ENCODE measurements at places on chromosomes 3 and 15. TPM values are rescaled to one million over a fixed set of nuclear protein-coding genes. Genes with fewer than 3 reads are reported as not detected.
A peak's percentile ranks its signal among the peaks of the same experiment; 100 is the strongest.

- no peak for DNase-seq
- no peaks in the 10 kb centered on the region for H3K36me3 ChIP-seq
- no peak overlapping the region for H3K4me3 ChIP-seq
- no peaks in the 10 kb centered on the region for H3K4me1 ChIP-seq
- no peak overlapping the region for H3K27ac ChIP-seq
These were observed 74.7 kb downstream of the DPPA2 start for GRCh38 chr3:109241459-109242186.

DNA sequence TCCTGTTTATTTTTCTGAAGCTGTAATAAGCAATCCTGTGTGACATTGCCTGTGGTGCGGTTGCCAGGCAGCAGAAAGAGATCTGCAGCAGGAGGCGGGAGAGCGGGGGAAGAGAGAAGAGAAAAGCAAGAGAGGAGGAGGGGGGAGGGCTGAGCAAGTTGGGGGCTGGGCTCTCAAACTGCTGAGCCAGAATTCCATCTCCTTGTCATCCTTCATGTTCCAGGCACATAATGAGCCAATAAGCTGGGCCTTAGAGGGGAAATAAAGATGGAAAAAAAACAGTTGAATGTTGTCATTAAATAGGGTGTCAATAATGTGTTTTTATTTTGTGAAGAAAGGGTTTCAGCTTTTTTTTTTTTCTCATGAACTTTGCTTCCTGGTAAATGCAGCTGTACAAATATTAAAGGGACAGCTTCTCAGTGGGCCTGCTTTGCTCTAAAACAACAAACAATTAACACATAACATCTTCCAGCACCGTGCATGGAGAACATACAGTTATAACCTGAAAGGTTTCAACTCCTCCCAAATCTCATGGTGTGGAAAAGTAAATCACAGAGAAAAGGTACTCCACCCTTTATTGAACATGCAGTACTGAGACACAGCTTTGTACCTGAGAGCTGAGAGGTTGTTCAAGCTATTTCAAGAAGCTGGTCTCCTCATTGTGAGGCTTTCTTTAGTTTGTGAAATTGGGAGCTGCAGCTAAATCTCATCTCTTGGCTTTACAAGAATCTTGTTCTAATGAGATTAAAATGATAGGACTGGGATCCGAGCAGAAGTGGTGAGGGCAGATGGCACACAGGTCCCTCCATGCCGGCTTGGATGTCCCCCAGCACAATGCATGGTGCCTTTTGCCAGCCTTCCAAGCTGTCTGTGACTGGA is 451.1 kb upstream of the KCNMB2 start:
- H3K27ac ChIP-seq, result peak overlapping the region; percentile 71
- DNase-seq, result peak; percentile 95
- no peaks in the 10 kb centered on the region for H3K27me3 ChIP-seq
- no peaks in the 10 kb centered on the region for H3K36me3 ChIP-seq
- peaks cover 12% of the 10 kb centered on the region for H3K4me1 ChIP-seq

DNA sequence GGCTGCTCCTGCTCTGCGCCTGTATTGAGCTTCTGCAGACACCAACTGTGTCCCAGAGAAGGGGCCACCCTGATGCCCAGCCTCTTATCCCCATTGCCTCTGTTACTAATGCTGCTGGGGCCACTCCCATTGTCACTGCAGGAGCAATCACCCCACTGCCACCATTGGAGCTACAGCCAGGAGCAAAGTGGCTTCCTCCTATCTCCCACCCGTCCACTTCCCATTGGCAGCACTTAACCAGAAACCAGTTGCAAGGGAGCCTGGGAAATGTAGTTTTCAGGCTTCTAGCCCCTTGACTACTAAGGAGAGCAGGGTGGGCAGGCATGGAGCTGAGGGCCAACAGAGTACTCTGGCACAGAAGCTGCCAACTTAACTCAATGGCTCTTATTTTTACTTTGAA is 55.9 kb upstream of the KLF13 start:
- no peaks in the 10 kb centered on the region for H3K36me3 ChIP-seq
- no peak for DNase-seq
- peaks cover 78% of the 10 kb centered on the region for H3K4me1 ChIP-seq
- H3K4me3 ChIP-seq, result no peak overlapping the region
- H3K27me3 ChIP-seq, result no peaks in the 10 kb centered on the region

DNA sequence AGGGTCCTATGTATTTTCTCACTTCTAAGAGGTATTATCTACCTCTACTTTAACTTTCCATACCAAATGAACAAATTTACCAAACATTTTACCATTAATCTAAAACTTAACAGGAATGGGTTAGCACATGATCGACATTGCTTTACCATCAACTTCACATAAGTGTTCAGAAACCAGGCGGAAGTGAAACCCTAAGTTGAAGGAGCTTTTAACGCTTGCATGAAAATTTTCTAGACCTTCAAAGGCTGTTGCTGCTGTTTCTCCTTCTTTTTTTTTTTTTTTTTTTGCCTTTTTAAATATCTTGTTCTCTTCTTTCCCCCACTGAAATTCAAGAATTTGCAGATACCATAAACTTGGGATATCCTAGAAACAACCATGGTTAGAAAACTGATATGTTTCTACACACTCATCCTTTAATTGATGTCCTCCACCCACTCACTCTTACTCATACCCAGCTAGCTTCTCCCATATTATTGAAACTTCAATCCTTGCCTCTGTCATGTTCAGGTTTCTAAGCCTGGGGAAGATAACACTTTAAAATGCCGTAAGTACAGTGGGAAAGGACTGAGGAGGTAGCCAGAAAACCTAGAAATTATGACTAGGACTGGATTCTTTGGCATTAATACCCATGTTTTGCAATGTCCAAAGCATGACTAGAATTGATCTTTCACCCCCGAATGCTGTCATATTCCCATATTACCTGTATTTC is 24.7 kb downstream of the MYO5A start:
- H3K4me1 ChIP-seq, result no peaks in the 10 kb centered on the region
- no peak for DNase-seq
- no peak overlapping the region for H3K4me3 ChIP-seq
- H3K27me3 ChIP-seq, result no peaks in the 10 kb centered on the region
- H3K27ac ChIP-seq, result no peak overlapping the region
- H3K36me3 ChIP-seq, result no peaks in the 10 kb centered on the region

- peaks cover 54% of the 10 kb centered on the region for H3K36me3 ChIP-seq
- no peak overlapping the region for H3K4me3 ChIP-seq
- H3K4me1 ChIP-seq, result no peaks in the 10 kb centered on the region
- no peak overlapping the region for H3K27ac ChIP-seq
- DNase-seq, result no peak
These were observed 100.8 kb upstream of the NEDD4 start for GRCh38 chr15:56094171-56094570.

DNA sequence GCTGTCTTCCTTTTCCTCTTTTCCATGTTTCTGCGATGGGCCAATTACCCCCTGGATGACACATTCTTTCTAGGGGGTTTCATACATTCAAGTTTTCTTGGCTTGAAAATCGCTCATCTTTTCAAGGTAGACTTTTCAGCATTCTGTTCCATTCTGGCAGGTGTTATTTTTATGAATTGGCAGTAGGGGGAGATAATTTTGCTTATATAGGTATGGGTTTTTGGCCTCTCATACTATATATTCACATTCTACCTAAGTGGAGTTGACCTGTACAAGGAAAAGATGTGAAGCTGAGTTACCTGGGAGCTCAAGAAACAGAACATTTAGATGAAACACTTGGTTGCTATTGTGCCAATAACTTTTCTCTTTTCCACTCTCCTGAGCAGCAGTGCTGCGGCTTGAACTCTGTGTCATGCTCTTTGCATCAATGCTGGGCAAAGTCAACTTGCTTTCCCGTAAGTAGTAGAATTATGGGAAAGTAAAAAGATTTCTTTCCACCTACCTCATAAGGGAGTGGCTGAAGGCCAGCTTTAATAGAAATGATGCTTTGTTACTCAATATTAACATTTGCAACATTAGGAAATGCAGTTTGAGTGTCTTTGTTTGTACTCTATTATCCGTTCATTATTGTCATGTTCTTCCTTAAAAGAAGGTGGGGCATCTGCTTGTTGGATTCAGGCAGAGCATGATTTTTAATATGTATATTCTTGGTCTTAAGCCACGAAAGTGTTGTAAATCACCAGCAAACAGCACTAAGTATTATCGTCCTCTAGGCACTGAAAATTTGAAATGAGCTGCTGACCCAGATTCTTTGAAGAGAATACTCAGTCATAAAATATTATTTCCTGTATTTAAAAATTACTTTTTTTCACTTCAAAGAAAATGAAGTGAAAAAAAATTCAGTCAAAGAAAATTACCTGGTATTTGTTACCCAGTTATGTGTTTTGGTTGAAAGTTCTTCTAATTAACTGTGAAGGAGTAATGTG is 27.7 kb upstream of the MFSD1 start:
- no peaks in the 10 kb centered on the region for H3K27me3 ChIP-seq
- no peaks in the 10 kb centered on the region for H3K36me3 ChIP-seq
- no peak overlapping the region for H3K4me3 ChIP-seq
- peaks cover 15% of the 10 kb centered on the region for H3K4me1 ChIP-seq

GRCh38 chr15:29473621-29474105 is 204.0 kb upstream of the NSMCE3 start:
- H3K4me1 ChIP-seq, result no peaks in the 10 kb centered on the region
- H3K4me3 ChIP-seq, result no peak overlapping the region
- DNase-seq, result no peak
- no peaks in the 10 kb centered on the region for H3K36me3 ChIP-seq

GRCh38 chr3:89851974-89852621 is 744.7 kb downstream of the EPHA3 start:
- no peak overlapping the region for H3K27ac ChIP-seq
- no peak for DNase-seq
- no peaks in the 10 kb centered on the region for H3K27me3 ChIP-seq
- no peaks in the 10 kb centered on the region for H3K36me3 ChIP-seq
- H3K4me3 ChIP-seq, result no peak overlapping the region

The GNL3 gene
- 99.7 TPM for polyA plus RNA-seq

GRCh38 chr3:186383026-186383993 is 21.3 kb upstream of the DGKG start:
- no peaks in the 10 kb centered on the region for H3K36me3 ChIP-seq
- no peaks in the 10 kb centered on the region for H3K27me3 ChIP-seq
- no peaks in the 10 kb centered on the region for H3K4me1 ChIP-seq
- H3K27ac ChIP-seq, result no peak overlapping the region
- no peak overlapping the region for H3K4me3 ChIP-seq
- no peak for DNase-seq

DNA sequence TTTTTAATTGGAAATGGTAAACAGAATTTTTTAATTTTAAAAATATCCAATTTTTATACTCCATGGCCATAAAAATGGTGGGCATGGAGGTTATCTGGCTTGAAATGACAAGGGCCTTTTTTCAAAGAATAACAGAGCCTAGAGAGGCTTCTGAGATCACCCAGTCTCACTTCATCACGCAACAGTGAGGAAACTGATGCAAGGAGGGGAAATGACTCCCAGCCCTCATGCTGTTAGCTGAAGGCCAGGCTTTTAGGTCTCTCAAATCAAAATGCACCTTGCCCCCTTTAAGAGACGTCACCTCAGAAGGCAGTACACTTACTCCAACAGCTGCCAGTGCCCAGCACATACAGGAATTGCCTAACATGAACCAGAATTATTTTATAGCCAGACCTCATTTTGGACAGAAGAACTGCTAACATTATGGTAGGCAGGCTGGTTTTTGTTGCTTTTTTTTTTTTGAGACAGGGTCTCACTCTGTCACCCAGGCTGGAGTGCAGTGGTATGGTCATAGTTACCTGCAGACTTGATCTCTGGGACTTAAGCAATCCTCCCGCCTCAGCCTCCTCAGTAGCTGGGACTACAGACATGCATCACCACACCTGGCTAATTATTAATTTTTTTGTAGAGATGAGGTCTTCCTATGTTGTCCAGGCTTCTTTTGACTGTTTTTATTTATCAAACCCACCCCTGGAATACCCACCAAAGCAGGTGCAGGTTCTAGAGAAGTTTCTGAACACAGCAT is 9.1 kb downstream of the RAB43 start:
- no peak overlapping the region for H3K4me3 ChIP-seq
- H3K36me3 ChIP-seq, result no peaks in the 10 kb centered on the region
- no peak overlapping the region for H3K27ac ChIP-seq

GRCh38 chr3:78601249-78601648 is 1166.5 kb downstream of the ROBO1 start:
- no peaks in the 10 kb centered on the region for H3K4me1 ChIP-seq
- no peaks in the 10 kb centered on the region for H3K27me3 ChIP-seq
- H3K4me3 ChIP-seq, result no peak overlapping the region
- H3K27ac ChIP-seq, result no peak overlapping the region

GRCh38 chr15:96162322-96162721 is 168.2 kb upstream of the NR2F2 start:
- no peaks in the 10 kb centered on the region for H3K27me3 ChIP-seq
- no peak overlapping the region for H3K27ac ChIP-seq
- H3K4me1 ChIP-seq, result no peaks in the 10 kb centered on the region
- DNase-seq, result no peak
- no peaks in the 10 kb centered on the region for H3K36me3 ChIP-seq
- H3K4me3 ChIP-seq, result no peak overlapping the region

GRCh38 chr15:50786871-50787270 is 21.4 kb upstream of the SPPL2A start:
- H3K4me3 ChIP-seq, result no peak overlapping the region
- no peak for DNase-seq
- H3K4me1 ChIP-seq, result no peaks in the 10 kb centered on the region
- H3K36me3 ChIP-seq, result no peaks in the 10 kb centered on the region
- H3K27ac ChIP-seq, result no peak overlapping the region

The XIRP1 gene
- 0.14 TPM for polyA plus RNA-seq

The LRTM1 gene
- polyA plus RNA-seq, result not detected

The CLDN16 gene
- polyA plus RNA-seq, result 0.43 TPM
